Erythroblast (primary cell): ENCODE measurements at places on chromosomes 5 and 9.

GRCh38 chr9:79222483-79222882 is 349.3 kb upstream of the TLE4 start:
- DNase-seq: no peak

GRCh38 chr5:111836426-111836825 is 79.4 kb upstream of the NREP start:
- no peak for DNase-seq

DNA sequence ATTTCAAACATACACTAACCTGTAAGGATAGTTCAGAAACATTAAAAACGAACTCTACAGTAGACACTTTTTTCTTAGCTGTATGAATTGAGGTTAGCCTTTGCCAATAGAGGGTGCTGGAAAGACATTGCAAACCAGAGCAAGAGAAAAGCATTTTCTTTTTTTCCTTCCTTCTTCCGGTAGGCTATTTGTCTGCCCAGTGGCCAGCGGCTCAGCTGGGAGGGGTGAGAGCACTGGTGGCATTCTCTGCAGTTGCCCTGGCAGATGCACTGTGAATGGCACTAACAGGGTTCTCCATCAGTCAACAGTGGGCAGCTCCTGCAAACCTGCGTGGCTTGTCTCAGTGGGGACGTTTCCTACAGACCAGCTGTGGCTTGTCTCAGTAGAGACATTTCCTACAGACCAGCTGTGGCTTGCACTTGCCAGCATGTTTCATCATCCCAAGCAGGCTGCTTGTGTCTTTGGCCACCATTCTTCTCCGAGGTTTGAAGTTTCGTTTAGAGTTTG is 984.5 kb upstream of the CDH18 start:
- DNase-seq: no peak

DNA sequence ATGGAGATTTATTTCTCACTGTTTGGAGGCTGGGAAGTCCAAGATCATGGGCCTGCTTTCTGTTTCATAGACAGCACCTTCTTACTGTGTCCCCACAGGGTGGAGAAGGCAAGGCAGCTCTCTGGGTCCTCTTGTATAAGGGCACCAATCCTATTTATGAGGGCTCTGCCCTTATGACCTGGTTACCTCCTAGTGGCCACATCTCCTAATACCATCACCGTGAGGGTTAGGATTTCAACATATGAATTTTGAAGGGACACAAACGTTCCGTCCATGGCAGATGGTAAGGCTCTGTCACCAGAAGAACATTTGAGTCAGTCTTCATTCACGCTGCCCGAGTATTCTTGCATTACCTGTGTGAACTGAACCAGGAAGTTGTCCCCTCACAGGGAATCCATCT is 48.4 kb downstream of the ANKRD33B start:
- no peak for DNase-seq

DNA sequence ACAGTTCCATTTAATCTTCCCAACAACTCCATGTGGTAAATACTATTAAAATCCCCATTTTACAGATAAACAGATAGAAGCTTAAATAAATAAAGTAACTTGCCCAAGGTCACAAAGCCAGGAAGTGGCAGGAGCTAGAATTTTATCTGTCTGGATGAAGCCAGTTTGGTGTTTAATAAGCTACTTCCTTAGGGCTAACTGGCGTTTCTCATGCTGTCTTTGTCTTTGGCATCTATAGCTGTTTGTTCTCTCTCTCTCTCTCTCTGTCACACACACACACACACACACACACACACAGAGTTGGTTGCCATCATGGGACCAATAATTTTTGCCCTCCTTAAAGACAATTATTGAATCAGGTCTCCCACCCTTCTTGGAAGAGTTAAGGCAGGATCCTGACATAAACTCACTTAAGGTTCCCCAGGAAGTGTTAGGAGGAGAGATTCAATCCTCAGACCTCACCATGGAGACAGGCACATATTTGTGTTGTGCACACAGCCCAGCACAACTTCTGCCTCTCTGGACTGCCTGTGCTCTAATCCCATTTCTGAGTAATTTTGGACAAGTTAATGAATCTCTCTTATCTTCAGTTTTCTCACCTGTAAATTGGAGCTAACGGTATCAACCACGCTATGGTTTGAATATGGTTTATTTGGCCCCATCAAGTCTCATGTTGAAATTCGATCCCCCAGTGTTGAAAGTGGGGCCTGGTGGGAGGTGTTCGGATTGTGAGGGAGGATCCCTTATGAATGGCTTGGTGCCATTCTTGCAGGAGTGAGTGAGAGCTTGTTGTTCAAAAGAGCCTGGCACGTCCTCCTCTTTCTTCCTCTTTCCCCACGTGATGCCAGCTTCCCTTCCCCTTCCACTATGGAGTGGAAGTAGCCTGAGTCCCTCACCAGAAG is 8.3 kb upstream of the ADRA1B start:
- no peak for DNase-seq

DNA sequence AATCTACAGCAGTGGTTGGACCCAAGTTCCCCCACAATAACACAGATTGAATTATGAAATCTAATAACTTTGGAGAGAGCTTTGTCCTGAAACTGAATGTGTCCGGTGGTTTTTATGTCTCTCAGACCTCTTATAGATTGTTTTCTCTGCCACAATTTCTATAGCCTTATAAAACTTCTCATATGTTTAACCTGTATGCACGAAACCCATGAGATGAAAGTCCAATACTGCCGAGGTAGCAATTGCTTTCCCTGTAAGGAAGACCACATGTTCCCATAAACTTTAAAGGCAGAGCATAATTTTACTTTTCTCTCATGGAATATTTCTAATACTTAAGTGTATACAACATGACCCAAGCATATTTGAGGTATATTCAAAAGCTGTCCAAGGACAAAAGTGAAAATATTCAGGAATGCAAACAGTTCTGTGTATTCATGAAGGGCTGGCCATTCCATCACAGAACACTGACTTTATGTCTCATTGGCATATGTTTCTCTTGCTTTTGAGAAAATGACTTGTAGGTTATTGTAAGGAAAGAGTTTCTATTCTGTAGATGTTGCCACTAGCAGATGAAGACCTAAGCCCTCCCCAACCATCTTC is 94.4 kb upstream of the TLE4 start:
- no peak for DNase-seq

DNA sequence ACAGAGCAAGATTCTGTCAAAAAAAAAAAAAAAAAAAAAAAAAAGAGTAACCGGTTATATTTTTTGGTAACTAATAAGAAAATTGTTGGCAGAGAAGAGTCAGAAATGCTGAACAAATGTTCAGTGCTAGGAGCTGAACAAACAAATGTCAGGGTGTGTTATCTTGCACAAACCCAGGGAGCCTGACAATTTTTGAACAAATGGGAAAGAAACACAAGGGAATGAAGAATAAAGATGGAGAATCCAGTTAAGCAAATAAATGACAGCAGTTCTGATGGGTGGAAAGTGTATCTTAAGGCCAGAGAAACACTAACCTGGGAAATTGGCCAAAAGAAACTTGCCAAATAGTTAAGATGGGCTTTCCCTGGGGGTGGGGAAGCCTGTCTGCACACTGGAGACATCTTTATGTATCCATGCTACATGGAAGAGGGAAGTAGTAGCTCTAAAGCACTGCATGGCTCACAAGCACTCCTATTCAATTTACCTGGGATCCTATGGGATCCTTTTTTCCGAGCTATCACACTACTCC is 23.7 kb downstream of the KLHL3 start:
- no peak for DNase-seq

DNA sequence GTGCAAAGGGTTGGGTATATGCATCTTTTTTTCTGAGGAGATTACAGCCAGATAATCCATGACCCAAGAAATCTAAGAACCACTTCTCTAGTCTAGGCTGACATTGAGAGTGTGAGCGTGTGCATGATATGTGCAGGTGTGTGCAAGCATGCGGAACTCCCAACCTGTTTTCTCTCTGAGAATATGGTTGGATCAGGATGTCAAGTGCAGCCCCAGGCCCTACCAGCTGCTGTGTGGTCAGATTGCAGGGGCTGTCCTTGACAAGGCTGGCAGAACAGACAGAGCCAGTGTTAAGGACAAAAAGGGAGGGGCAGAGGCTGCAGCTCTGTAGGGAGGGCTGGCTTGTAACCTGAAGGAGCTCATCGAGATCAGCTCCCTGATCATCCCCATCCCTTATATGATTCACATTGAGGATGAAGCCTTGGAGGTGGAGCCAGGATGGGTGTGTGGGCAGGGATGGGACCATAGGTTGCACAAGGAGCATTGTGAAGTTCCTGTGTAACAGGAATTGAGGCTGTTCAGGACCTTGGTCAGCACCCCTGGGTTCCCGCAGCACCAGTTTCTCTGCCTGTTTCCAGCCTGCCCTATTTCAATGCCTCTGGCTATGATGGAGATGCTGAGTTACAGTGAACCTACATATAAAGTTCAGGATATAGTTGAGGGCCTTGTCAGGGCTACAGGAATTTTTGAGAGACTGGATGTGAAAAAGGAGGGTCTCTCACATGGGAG is 52.6 kb upstream of the ARAP3 start:
- peak; percentile 15 for DNase-seq

DNA sequence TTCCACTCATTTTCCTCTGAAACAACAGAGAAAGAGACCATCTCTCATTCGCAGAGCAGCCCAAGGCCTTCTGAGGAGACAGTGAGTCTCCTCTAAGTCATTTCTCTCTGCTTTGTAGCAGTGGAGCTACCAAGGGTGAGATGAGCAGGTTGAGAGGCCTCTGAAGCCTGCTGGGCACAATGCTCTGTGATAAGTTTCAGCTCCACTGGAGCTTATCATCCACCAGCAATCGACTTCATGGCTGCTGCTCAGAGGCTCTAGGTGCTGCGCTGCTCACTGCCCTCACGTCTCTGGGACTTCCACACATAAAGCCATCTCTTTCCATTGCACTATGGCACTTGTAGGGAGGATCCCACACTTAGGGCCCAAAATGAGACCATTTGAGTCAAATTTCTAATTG is 96.3 kb downstream of the CMYA5 start:
- DNase-seq: peak; percentile 24

GRCh38 chr9:107624234-107624948 is 134.8 kb upstream of the KLF4 start:
- DNase-seq: no peak

GRCh38 chr5:11251247-11251646 is 490.2 kb upstream of the DAP start:
- DNase-seq: no peak

DNA sequence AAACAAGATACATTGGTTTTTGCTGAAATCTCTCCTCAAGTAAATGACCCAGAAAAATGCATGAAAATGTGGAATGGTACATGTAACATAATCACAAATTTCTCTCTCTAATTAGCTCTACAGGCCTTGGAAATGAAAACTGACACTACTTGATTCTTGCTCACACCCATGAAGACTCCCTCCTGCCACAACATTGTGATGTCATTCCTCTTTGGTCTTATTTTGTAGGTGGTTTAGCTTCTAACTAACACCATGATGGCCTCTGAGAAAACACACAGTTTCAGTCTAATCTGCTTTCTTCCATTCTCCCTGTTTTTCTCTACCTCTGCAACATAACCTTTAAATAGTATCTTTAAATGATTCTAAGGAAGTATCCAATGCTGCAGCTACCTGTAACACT is 78.6 kb upstream of the FAM174A start:
- DNase-seq: no peak
